ENCODE measurements at places on chromosomes 5 and 9. TPM values are rescaled to one million over a fixed set of nuclear protein-coding genes. Genes with fewer than 3 reads are reported as not detected.

The NFIB gene
- total RNA-seq = 215 TPM

The GABBR2 gene
- total RNA-seq = not detected

The ITGA1 gene
- 62.4 TPM for total RNA-seq

The TMEM171 gene
- total RNA-seq = not detected

The GABRA1 gene
- not detected for total RNA-seq

The SLC1A1 gene
- total RNA-seq = 7.5 TPM

The SLC25A2 gene
- 0.85 TPM for total RNA-seq

The FGF10 gene
- total RNA-seq = 37.7 TPM

The SHISAL2B gene
- not detected for total RNA-seq

The FAM219A gene
- 7.0 TPM for total RNA-seq

The GMCL2 gene
- total RNA-seq = not detected

The TRIM7 gene
- 3.4 TPM for total RNA-seq

The GDF9 gene
- total RNA-seq = 0.22 TPM

The PDCD1LG2 gene
- 7.3 TPM for total RNA-seq

The CATSPER3 gene
- 0.98 TPM for total RNA-seq

The DIMT1 gene
- total RNA-seq = 15.6 TPM

The FOXD4L6 gene
- total RNA-seq = not detected
